ENCODE measurements at places on chromosomes 4 and X.

DNA sequence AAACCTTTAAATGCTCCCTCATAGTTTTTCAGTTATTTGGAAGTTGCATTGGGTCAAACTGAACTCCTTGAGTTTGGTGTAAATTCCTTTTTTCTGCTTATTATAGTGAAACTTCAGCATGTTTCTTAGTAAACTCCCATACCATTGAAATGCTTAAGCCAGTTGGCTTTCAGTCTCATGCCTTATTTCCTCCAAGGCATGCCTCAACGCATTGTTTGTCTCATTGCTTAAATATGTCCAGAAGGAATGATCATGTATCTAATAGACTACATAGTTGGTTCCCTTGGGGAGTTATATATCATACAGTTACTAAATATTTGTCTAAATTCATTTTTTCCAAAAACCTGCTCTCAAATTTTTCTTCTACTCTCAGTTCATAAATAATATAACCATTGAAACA is 114.0 kb downstream of the STOX2 start:
- DNase-seq: no peak

DNA sequence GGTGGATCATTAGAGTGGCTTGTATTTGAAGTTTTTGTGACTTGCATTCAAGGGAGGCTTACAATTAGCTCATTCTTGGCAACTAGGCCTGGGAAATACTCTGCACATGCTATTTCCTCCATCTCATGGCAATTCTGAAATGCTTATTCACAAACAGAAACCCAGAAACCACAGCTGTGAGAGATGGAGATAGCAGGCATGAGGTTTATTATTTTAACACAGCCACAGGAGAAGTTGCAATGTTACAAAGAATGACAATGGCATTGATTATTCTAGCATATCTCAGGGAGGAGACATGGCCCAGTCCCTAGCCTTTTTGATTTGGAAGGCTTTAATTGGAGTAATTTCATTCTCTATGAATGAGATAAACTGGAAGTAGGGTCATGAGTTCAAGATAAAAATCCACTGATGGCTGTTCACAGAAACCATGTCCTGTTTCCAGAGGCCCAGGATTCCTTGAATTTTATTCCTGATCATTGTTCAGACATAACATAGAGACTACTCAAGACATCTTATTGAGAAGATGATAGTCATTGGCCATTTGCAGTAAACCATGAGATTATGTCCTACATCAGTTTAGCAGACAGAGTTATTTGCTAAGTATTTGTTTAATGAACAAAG is 123.9 kb downstream of the MID1 start:
- DNase-seq: no peak

- DNase-seq: no peak
These were observed 39.6 kb upstream of the ZNF81 start for GRCh38 chrX:47797084-47797483.

- no peak for DNase-seq
These were observed 43.9 kb upstream of the SFRP2 start for GRCh38 chr4:153832720-153833287.

Measured in memory B cell (primary cell).